ENCODE measurements at places on chromosomes 6 and 20.

GRCh38 chr6:158168040-158168289, at the start of gene SERAC1:
Gene SERAC1 (minus strand): TSS chr6:158168262. CDS start chr6:158158363, 9,899 bp downstream.
- DNase-seq, result no peak

DNA sequence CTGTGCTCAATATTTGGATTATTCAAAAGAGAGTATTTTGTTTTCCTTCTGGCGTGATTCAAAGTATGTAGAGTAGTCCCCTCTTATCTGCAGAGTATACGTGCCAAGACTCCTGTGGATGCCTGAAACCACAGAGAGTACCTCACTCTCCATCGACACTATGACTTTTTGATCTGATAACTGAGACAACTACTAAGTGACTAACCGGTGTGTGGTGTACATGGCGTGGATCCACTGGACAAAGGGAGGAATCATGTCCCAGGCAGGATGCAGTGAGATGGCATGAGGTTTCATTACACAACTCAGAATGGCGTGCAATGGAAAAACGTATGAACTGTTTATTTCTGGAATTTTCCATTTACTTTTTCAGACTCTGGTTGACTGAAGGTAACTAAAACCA, 112.2 kb upstream of the PDE7B start:
- DNase-seq, result no peak

- DNase-seq, result no peak
Measured at GRCh38 chr20:33814238-33814712, 3.1 kb downstream of the CHMP4B start.

- DNase-seq, result no peak
Measured at GRCh38 chr20:21136015-21136732, 10.3 kb downstream of the KIZ start.

- DNase-seq, result peak; percentile 69
Measured at GRCh38 chr20:4613718-4614620, 107.7 kb upstream of the PRND start.

GRCh38 chr20:54208548-54209176, 775 bp downstream of the PFDN4 start:
- DNase-seq, result no peak

- no peak for DNase-seq
Measured at GRCh38 chr20:50093240-50093639, 19.7 kb downstream of the UBE2V1 start.

DNA sequence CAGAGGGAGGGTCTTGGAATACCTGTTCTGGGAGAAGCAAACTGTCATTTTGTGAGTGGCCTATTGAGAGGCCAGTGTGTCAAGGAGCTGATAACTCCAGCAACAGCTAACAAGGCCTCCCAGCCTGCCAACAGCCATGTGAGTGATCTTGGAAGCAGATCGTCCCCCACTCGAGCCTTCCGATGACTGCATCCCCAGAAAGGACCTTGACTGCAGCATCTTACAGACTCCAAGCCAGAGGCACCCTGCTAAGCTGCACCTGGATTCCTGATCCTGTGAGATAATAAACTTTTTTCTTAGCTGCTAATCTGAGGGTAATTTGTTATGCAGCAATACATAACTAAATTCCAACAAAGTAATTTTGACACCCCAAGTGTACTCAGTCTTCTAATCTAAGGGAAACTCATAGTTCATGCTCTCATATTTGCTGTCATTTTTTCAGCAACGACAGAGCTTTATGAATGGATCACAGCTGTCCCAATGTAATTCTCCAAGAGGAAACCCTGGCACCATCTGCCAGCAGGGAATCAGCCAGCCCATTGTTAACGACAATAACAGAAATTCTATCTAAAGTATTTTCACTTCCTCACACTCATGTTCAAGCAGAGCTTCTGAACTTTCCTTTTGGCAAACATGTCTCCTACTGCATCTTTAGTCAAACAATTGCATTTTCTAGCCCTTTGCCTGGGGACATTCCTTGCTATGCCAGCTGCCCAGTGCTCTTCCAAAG, 470.2 kb upstream of the BTBD3 start:
- DNase-seq, result no peak

DNA sequence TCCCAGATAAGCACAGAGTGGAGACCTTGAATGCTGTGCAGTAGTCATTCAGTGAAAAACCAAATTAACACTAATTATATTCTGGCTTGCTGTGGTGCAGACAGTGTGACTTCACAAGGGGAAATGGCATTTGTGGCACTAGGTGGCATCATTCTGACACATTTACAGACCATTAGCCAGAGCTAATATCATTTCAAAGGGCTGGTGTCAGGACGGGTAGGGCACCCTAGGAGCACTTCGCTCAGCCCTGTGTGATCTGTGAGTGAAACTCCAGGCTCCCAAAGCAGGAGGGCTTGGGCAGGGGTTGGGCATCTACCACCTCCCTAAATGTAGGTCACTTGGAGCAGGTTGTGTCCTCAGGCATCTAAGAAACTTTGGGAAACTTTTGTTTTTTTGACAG, 555.8 kb downstream of the PKHD1 start:
- no peak for DNase-seq

DNA sequence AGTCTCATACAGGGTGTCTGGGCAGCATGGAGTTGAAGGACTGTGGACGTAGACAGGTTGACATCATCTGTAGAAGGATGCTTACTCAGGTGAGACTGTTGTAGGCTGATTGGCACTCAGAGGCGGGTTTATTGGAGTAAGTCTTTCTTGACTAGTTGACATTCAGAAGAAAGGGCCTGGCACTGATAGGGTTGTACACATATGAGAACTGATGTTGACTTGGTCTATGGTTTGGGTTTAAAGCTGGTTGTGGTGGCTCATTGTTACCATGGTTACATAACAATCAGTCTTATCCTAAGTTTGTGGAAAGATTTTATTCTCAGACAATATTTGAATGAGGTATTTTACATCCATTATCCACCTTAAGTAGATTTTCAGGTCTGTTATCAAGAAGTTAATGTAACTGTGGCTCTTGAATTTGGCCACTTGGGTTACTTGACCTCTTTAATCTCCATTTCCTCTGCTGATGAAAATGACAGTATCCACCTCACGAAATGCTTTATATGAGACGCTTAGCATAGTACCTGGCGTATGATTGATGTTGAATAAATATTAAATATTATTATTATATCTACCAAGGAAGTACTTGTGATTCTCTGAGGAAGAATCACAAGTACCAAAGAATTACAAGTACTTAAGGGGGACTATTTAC, 109.3 kb downstream of the DNAH8 start:
- no peak for DNase-seq

DNA sequence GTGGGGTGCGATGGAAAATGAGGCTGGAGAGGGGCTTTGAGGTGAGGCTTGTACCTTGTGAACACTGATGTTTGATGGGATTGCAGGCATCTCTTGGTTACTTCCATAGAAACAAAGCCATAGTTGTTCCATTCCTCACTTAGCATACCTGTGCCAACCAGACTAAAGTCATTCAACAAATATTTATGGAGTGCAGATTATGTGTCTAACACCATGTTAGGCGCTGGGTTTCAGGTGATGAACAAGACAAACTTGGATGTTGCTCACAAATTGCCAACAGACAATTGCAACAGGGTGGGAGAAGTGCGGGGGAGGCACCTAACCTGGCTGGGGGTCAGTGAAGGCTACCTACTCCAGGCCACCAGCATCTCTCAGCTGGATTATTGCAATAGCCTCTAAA, 1.5 kb downstream of the TTPAL start:
- no peak for DNase-seq

DNA sequence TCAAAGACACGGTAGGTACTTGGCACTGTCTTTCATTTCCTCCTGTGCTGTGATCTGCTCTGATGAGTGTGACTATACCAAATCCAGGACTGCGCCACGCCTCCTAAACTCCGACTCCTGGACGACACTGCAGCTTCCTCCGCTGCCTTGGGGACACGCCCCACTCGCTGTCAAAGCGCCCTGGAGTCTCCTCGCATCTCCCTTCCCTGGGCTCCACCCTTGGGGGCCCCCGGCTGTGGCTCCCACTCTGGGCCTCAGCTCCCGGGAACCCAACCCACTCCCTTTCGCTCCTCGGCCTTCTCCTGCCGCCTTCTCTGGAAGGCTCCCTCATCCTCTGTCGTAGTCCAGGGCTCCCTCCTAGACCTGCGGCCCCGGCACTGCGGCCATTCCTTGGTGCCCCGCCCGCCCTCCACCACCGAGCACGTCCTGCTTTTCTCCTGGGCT, 61.2 kb downstream of the RSPH3 start:
- peak; percentile 13 for DNase-seq

- no peak for DNase-seq
Measured at GRCh38 chr6:112413780-112414179, 66.7 kb downstream of the RFPL4B start.

- DNase-seq, result no peak
Measured at GRCh38 chr6:33958526-33959328, 154.9 kb upstream of the MLN start.

- no peak for DNase-seq
Measured at GRCh38 chr6:34240329-34241248, 3.9 kb downstream of the HMGA1 start.

- DNase-seq, result no peak
Measured at GRCh38 chr20:10309326-10309725, 90.7 kb downstream of the SNAP25 start.

- no peak for DNase-seq
Measured at GRCh38 chr20:41370176-41370575, 3.6 kb upstream of the EMILIN3 start.

DNA sequence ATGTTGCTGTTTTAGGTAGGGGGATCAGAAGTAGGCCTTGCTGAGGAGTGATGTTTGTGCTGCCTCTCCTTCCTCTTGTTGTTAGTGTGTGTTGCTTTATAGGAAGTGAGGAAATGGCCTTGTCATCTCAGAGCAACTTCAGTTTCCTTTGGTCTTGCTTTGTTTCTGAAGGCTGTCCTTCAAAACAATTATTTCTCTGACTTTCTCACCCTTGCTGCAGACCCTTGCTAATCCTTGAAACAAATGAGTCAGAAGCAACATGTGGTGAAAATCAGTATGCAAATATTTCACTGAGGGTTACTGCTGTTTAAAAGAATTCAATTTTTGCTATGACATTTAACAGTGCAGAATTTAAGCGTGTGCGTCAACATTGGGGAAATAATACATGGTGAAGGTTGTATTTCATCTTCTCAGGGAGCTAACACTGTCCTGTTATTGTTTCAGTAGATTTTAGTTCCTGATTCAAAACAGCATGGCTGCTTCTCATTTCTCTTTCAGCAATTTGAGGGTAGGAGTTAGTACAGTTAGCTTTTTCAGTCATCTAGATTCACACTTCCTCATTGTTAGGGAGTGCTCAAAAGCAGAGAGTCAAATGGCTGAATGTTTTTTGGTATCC, 13.8 kb downstream of the RNF144B start:
- DNase-seq, result no peak

DNA sequence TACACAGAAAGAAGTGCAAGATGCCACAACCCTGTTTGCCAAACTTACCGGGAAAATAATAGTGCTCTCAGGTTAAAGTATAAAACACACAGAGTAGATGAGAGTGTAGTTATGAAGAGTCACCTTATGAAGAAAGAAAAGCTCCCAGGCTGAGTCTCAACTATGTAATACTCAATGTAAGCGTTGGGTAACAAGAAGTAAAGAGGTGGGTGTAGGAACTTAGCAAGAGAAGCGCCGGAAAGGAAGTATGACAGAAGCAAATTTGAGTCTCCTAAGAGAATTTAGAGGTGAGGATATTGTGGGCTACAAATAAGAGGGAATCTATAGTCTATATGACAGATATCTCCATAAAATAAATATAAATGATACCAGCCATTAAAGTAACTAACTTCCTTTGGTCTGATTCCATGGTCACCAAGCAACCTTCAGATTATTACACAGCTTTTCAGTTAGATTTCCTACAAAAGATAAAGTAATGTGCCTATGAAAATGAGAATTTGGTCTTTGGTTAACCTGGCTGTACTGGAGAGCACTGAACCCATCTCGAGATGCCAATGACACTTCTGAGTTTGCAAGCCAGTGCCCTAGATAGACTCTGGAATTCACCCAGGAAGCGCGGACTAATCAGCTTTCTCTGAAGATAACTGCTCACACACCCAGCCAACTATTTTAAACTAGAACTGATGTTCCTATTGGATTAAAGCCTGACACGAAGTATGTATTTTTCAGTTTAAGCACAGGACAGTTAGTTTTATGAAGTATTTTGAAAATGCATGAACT, 1.8 kb downstream of the TUBE1 start:
- DNase-seq, result no peak

GRCh38 chr20:2816583-2817340, 598 bp downstream of the TMEM239 start:
- no peak for DNase-seq

- DNase-seq, result no peak
Measured at GRCh38 chr6:12232339-12232738, 57.8 kb upstream of the EDN1 start.

DNA sequence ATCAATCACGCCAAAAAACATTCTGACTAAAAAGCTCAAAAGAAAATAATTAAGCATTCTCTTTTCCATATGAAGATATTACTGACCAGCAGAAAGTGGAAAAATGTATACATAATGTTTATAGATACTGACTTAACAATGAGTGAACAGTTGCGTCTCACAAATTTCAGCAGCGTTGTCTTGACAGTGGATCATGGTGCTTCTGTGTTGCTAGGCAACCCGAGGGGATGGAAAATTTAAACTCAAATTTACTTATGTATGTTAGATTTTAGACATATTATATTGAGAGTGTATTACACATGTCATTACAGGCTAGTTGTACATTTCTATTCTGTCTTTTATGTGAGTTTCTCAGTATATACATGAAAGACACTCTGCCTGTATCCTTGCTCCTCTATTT, 110.2 kb downstream of the LAMA2 start:
- DNase-seq, result no peak

DNA sequence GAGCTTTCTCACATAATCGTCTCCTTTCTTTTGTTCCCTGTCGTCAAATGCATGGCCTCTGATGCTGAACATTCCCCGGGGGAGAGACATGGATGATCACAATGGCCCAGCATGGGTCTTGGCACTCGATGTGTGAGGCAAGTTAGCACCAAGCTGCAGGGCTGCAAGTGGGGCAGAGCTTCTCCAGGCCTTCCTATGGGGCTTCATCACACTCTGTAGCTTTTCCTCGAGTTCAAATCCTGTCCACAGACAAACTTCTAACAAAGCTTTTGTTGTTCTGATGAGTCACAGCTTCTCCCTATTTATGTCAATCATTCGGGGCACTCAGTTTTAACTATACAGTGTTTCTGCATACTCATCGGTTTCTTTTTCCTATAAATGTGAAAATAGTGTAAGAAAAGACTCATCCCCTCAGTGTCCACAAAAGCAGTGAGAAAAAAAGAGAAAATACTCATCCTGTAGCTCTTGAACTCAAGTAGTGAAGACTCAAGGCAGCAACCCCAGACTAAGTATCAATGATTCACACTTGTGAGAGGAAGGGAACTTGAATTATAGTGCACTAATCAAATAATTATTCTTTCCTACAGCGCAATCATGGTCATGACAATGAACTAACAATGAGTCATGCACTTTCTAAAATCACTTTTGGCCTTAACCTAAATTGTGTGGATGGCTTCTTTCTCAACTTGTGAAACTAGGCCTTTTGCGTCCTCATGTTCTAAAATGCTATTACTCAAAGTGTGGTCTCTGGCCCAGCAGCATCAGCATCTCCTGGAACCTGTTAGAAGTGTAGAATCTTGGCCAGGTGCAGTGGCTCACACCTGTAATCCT, 68.4 kb upstream of the NOX3 start:
- DNase-seq, result no peak

- no peak for DNase-seq
Measured at GRCh38 chr6:39171489-39172376, 56.7 kb upstream of the SAYSD1 start.
